ENCODE measurements at places on chromosomes 4 and X.

- DNase-seq, result no peak
These were observed 32.7 kb downstream of the ACE2 start for GRCh38 chrX:15567886-15568616.

- no peak for DNase-seq
These were observed 113.9 kb upstream of the VAMP7 start for GRCh38 chrX:155767051-155767875.

DNA sequence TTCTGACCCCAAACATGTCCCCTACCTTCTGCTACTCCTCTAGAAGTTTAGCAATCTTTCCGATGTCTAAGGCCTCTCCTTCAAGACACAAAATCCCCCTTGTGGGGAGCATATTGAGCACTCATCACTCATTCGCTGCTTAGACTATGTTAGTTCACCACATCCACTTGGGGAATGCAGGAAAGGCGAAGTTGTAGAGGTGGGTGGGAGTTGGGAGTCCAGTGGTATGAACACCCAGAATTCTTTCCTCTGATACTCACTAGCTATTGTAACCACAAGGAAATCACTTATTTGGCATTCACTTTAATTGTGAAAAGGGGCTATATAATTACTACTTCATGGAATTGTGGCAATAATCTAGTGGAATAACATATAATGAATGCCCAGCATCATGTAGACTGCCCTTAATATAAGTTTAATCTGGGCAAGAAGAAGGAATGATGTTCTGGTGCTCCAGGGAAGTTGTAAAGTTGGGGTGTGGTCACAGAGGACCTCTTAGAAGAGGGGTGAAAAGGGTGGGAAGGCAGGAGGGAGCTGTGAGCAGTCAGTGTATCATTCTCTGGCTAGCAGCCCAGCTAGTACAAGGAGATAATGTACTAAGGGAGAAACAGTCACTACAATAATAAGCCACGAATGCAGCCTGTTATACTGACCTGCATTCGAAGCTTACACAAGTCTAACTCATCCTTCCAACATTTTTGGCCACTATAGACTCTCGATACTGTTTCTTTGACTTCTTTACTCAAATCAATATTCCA lies 468.2 kb upstream of the DIPK2B start:
- no peak for DNase-seq

- no peak for DNase-seq
These were observed 557 bp upstream of the USP38 start for GRCh38 chr4:143184217-143184502.

GRCh38 chrX:153596981-153597750 lies 1.8 kb downstream of the CCNQ start:
- DNase-seq, result no peak

GRCh38 chr4:108560616-108561015 lies 59.8 kb upstream of the RPL34 start:
- no peak for DNase-seq

DNA sequence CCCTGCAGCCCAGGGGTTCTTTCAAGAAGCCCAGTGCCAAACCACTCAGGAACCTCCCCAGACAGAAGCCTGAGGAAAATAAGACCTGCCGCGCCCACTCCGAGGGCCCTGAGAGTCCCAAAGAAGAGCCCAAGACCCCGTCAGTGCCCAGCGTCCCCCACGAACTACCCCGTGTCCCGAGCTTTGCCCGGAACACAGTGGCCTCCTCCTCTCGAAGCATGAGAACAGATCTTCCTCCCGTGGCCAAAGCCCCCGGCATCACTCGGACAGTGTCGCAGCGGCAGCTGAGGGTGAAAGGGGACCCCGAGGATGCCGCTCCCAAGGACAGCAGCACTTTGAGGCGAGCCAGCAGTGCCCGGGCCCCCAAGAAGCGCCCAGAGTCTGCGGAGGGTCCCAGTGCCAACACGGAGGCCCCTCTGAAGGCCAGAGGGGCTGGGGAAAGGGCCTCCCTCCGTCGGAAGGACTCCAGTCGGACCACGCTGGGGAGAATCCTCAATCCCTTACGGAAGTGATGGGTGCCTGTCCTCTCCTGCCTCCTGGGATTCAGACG lies 40.2 kb downstream of the FHDC1 start:
- no peak for DNase-seq

DNA sequence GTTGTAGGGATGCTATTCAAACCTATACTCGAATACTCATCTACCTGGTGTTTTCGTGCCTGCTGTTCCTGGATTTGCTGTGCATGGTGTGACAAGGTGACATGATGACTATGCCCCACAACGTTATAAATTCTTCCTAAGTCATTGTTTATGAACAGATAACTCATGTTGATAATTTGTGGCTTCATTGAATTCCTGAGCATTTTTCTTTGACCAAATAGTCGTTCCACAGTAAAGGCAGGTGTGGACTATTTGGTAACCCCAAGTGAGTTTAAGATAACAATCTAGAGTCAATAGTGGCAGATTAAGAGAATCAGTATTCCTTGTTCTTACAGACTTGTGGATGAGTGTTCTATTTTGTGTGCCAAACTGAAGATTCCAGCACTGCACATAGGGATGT lies 59.9 kb downstream of the SNX25 start:
- no peak for DNase-seq

- DNase-seq, result peak; percentile 75
These were observed 20.9 kb upstream of the MTM1 start for GRCh38 chrX:150547375-150548115.

DNA sequence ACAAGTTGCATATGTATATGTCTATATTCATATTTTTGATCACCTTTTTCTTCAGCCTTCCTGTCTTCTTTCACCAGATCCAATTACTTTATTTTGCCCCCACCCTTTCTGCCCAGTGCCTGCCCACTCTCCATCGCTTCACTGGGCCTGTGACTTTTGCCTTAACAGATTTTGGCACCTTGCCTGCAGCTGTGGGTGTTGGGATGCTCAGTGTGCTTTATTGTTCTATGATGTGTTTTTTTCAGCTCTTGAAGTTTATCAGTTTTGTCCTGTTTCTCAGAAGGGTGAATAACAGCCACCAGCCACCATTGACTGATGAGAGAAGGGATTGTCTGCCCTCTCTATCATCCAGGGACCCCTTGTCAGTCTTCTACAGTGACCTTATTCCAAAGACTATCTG lies 77.2 kb upstream of the GALNT7 start:
- no peak for DNase-seq

GRCh38 chr4:6221301-6221850 lies 21.0 kb upstream of the JAKMIP1 start:
- DNase-seq, result no peak

GRCh38 chr4:7970361-7970946 lies 30.8 kb upstream of the AFAP1 start:
- no peak for DNase-seq

- DNase-seq, result no peak
These were observed 13.3 kb upstream of the IL3RA start for GRCh38 chrX:1323315-1323714.

DNA sequence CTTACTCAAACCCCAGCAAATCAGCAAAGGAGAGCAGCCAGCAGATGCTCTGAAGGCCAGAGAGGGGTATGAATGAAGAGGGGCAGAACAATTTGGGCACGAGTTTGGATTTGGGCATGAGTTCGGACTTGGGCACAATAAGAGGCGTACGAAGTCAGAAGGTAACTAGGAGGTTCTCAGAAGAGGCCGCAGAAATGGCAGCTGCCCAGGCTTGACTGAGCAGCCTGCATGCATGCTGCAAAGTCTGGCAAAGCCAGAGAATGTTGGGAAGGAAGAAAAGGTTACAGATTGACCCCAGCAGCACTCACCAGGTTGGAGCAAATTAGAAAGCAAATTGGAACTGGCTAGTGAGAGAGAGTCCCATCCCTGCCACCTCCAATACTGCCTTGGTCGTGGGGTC lies 15.2 kb downstream of the CCDC149 start:
- DNase-seq, result no peak

Data from right atrium auricular region (tissue), 2 donors.